Cerebellar cortex (tissue), 1 donor: ENCODE measurements at places on chromosomes 11 and 22.
A peak's percentile ranks its signal among the peaks of the same experiment; 100 is the strongest.

DNA sequence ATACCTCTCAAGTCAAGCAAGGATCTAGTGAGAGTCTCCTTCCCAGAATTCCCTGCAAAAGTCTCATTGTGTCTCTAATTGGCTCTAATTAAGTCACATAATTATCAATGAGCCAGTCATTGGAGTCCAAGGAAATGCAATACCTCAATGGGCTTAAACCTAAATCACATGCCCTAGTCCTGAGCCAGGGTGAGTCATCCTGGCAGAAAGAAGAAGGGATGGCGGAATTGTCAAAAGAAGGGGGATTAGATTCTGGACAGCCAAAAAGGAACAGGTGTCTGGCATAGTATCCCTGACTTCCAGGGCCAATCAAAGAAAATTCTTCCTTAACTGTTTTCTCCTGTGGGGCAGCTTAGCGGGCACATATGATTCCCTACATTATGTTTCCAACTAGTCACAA is 25.1 kb upstream of the LDLRAD3 start:
- no peak for DNase-seq

GRCh38 chr11:22558664-22559063 is 67.0 kb downstream of the FANCF start:
- DNase-seq = no peak

DNA sequence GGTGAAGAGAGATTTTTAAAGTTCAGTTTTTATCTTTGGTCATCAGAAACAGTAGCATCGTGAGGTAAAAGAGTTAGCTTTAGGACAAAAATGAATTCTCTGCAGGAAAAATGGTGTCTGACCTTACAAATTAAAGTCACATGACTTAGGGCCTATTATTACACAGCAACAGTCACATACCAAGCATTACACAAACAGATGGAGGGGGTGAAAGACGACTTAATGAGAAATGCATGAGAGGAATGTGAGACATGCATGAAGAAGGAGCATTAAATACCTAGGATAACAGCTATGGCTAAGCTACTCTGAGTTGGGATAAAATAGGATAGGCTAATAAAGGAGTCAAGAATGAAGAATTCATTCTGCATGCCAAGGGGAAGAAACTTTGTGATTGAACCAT is 77.5 kb downstream of the BLID start:
- no peak for DNase-seq

DNA sequence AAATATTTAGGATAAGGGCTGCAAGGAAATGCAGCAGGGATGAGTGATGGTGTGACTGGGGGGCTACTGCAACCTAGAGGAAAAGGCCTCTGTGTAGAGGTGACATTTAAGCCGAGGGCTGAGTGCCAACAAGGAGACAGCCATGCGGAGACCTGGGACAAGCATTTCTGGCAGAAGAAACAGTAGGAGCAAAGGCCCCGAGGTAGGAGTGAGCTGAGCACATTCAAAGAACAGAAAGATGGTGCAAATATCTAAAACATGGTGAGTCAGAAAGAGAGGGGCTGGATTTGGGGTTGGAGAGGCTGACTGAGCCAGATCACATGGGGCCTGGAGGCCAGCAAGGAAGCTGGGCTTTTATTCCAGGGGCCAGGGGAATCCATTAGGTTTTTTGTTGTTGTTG is 55.1 kb upstream of the INCENP start:
- no peak for DNase-seq

GRCh38 chr11:88813233-88813915 is 252.4 kb downstream of the GRM5 start:
- no peak for DNase-seq

GRCh38 chr11:94574193-94574961 is 7.2 kb downstream of the PIWIL4 start:
- no peak for DNase-seq

- DNase-seq = no peak
Observed at GRCh38 chr11:134164490-134165370, 59.0 kb downstream of the NCAPD3 start.

GRCh38 chr11:31824879-31825837 is 14.0 kb upstream of the PAX6 start:
- no peak for DNase-seq

- no peak for DNase-seq
Observed at GRCh38 chr11:24375931-24376330, 120.9 kb upstream of the LUZP2 start.

DNA sequence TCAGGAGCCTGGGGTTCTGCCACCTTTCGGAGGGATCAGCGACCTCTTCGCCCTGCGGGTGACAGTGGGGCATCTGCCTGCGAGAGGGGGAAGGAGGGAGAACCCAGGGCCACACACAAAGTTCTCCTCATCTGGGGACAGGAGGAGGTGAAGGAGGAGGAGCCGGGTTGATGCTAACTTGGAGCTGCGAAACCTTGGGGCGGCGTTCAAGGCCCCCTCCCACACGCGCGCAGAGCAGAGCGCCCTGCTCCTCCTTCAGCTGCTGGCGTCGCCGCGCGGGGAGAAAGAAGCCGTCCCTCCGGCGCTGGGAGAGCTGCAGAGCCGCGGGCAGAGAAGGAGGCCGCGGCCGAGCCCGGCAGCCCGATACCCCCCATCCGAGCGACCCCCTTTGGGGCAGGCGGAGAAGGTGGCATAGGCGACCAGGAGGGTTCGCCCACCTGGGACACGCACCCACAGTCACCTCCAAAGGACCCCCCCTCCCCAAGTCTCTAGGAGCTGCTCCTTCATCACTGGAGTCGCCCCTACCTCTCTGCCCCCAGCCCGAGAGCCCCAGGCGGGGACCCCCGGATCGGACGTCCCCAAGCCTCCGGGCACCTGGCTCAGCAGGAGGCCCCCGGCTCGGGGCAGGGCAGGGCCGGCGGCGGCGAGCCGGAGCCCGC is at the start of gene RASD2:
Gene RASD2, plus strand, starts transcription at position 237 of the 659 bp plus-strand sequence. CDS start 5,979 bp downstream, outside the sequence.
- DNase-seq = no peak

GRCh38 chr22:50443801-50444625 is 30.8 kb downstream of the SBF1 start:
- no peak for DNase-seq

DNA sequence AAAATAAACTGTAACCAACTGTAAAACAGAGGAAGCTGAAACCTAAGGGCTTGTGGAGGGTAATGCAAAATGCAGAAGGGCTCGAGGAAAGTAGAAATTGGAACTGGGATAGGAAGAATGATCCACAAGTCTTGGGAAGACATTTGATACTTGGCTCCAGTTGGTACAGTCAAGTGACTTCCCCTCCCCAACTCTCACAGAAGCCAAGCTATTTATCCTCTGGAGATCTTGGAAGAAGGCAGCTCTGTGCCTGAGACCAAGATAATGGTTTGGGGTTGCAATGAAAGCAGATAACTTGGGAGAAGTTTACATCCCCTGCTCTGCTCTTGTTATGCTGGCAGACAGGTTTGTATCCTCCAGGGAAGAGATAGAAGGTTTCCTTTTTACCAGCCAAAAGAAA is 198.9 kb upstream of the ZC3H12C start:
- no peak for DNase-seq

DNA sequence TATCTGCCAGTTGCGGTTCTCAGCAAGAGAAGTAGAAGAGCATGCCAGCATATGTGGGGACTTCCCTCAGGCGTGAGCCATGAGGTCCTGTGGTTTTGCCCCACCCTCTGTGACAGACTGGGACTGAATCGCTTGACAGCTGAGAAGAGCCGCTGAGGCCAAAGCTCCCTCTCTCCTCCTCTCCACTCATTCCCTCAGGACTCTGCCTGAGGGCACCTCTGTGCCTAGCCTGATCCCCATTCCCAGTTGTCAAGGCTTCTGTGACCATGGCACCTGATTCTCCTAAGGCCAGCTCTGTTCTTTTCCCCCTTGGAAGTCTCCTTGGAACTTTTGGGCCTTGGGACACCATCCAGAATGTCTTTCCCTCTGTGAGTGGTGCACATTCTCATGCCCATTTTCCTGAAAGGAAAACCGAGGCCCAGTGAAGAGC is 27.0 kb downstream of the ART5 start:
- no peak for DNase-seq

GRCh38 chr11:77596626-77597025 is 6.9 kb downstream of the AQP11 start:
- no peak for DNase-seq

GRCh38 chr11:1852271-1852876 is 510 bp upstream of the LSP1 start:
- DNase-seq = no peak

GRCh38 chr11:64854534-64855502 is 10.4 kb upstream of the CDC42BPG start:
- peak; percentile 90 for DNase-seq

GRCh38 chr22:35782504-35782903 is 64.8 kb downstream of the APOL5 start:
- no peak for DNase-seq

DNA sequence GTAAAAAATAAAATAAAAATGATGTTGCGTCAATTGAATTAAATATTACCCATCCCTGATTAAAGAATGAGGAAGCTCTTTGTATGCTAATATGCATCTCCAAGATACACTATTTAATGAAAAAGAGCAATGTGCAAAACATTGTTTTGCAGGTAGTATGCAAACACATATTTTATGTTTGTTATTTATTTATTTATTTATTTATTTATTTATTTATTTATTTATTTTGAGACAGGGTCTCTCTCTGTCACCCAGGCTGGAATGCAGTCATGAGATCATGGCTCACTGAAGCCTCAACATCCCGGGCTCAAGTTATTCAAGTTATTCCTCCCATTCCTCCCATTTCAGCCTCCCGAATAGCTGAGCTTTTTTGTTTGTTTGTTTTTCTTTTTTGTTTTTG is 7.2 kb upstream of the CHST1 start:
- no peak for DNase-seq

DNA sequence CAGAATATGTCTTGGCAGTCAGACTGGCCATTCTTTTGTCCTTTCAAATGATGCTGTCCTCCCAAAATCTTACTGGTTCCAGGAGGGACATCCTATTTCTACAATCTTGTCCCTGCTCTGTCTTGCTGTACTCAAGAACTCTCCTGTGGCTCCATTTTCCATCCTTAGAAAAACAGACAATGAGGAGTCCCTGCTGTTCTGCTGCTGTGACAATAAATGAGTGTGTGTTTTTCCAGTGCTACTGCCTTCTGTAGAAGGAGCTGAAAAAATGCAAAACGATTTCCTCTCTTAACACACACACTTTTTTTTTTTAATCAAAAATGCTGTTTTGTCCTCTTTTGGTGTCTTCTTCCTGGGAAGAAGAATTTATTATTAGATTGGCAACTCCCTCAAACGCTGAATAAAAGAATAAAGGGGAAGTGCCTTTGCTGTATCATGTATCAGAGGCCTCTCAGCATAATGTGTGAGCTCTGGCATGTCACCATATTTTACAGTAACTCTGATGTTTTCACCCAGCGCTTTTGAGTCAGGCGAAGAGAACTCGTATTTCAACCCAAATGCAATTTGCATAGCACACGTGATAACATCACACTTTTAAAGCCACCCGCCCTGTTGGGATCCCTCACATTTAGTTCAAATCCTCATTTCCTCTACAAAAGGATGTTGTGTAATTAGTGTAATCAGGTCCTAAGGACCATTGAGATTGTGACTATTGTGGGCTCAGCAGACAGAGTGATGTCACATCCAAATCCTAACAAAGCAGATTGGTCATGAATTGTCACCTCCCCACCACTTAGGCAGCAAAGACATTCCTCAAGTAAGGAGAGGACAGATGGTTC is 496.0 kb upstream of the LARGE1 start:
- DNase-seq = no peak

- no peak for DNase-seq
Observed at GRCh38 chr11:89495951-89496350, 4.8 kb upstream of the NOX4 start.

DNA sequence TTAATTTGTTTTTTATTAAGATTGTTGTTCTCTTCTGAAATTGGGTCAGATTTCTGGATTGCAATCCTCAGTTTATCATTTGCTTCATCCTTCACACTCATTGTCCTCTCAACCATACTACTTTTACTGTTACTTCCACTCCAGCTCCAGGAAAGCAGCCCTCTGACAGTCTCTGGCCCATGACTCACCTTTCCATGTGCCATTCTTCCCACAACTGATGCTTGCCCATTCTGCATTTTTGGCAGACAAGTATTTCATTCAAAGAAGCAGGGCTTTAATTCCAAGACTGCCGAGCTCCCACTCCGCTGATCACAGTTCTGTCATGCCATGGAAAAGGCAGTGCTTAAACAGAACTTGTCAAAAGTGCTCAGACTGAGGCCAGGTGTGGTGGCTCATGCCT is 139.2 kb downstream of the WNT11 start:
- no peak for DNase-seq

DNA sequence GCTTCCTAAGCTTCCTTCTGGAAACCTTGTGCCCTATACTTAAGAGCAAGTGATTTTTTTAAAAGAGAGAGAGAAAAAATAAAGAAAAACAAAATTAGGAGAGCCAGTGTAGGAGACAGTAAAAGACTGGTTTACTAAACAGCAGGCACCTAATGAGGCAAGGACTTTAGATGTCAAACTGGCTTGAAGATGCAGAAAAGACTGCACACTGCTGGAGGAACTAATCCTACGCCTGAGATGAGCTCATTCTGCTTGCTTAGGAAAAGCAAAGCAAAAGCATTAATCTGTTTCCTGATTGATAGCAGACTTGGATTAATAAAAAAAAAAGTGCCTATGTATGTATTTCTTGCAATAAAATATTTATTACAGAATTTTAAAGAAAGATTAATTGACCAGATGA is 113.6 kb upstream of the SEZ6L start:
- no peak for DNase-seq
